ENCODE measurements at places on chromosomes 11 and 22.

DNA sequence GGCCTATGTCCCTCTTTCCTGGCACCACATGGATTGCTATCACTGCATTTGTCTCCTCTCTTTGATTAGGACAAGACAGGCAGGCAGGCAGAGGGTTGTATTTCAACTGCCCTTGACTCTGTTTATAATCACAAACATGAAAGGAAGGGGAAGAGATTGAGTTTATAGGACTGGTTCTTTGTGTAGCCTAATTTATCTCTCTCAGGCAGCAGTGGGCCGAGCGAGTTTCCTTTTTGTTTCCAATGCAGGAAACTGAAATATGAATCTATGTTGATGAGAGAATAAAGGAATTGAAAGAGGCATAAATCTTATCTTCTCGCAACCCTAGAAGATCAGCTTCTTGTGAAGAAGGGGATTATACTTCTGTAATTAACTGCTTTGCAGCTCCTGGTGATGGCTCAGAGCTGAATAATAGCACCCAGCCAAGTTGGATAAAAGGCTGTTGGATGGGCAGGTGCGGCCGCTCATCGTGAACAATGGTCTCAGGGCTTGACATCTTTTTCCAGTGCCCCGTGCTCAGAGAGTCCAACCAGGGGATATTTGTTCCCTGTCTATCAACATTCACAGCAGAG, 80.6 kb upstream of the SYT13 start:
- peak; percentile 11 for DNase-seq

GRCh38 chr11:75474878-75475766, 42.1 kb upstream of the KLHL35 start:
- peak; percentile 73 for DNase-seq

DNA sequence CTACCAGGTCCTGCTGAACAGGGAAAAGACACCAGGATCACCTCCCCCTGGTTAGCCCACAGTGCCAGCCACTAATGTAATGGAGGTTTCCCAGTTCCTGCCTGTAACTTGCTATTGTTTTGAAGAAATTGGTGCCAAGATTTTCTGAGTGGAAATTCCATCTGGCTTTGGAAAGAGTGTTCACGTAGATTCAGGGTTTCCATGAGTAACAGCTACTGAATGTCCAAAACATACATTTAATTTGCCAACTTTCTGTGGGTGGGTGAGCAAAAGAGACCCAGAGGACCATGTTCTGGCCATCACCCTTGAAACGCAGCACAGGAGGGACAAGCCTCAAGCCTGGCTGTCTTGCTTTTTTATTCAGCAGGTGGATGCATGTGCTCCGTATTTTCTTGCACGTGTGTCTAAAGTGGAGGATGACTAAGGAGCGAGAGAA, 8.8 kb upstream of the DKK3 start:
- DNase-seq = no peak

- no peak for DNase-seq
Observed at GRCh38 chr11:4048340-4048739, 46.3 kb upstream of the RRM1 start.

DNA sequence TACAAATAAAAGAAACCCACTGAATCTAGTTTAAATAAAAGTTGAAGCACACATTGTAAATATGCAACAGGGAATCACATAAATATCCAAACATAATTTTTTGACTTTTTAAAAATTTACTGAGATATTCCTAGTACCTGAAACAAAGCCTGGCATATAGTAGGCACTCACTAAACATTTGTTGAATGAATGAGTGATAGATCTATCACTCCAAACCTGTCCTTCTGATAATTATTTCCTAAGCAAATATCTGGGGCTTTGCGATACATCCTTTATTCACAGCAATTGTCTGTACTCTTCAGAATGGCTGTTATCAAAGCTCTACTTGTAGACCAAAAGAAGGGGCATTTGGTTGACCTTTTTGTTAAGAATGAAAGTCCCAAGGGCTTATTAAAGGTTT, 2.6 kb upstream of the PSMA1 start:
- DNase-seq = no peak

DNA sequence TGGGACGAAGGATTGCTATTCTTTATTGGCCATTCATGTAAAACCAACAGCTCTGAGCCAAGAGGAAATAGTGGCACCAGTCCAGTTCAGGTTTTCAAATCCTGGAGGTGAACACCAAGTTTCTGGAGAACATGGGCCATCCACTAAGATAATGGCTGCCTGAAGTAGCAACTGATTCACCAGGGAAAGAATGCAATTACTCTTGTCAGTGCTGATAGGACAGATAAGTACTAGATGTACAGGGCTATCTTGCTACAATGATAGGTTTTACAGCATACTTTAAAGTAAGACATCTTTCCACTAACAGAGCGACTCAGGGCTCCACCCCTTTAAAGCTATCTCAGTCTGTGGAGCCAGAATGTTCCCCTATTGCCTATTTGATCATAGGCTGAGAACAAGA, 36.8 kb upstream of the APOA1 start:
- no peak for DNase-seq

DNA sequence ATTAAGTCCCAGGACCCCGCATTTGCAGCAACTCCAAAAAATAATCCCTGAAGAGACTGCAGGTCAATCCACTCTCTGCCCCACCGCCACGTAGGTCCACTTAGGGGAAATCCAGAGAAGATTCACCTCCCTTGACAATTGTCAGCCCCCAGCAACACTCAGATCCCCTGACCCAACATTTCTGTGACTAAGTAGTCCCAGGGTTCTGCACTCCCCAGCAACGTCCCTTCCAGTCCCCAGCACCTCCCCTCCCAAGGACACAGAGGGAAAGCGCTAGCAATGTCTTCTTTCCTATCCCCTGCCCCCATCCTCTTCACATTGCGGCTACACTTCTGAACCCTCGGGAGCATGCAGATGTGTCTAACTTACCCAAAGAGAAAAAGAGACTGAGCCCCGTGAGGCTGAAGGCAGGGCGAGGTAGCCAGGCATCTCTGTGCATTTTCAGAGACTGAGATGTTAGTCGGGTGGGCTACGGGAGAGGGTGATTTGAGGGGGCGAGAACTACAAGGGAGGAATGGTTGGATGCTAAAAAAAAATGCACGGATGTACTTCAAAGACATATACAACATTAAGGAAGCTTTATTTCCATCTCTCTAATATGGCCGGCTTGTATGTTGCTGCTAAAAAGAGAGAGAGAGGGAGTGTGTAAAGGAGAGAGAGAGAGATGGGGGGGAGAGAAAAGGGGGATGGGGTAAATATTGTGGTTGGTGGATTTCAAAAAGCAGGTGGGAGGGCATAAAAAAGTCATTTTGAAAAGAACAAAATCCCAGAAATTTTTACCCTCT, at the start of gene SCN2B:
Gene SCN2B (minus strand): TSS at position 647 of the 785 bp plus-strand sequence. CDS start 208 bp downstream, at position 439.
- DNase-seq = no peak

- DNase-seq = no peak
Observed at GRCh38 chr11:133516845-133517244, 15.5 kb downstream of the OPCML start.

DNA sequence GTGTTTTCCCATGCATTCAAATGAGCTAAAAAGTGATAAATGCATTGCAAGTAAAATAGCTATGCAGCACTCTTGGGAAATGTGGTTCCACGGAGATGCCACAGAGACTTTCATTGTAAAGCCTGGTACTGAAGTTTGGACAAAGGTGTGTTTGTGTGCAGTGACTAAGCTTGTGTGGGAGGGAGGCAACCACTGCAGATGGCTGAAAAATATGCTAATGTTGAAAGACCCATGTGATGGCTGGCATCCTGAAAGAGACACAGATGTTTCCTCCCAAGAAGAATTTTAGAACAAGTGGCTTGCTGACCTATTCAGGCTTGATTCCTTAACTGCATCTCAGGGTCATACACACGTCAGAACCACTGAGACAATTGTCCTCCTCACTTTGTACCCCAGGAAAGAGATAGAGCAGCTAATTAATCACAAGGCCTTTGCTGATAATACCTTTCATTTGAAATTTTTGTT, 73.8 kb downstream of the FAM76B start:
- DNase-seq = peak; percentile 27

- no peak for DNase-seq
Observed at GRCh38 chr11:38226684-38227083, 1628.6 kb upstream of the RAG2 start.

GRCh38 chr11:30258679-30259078, 27.9 kb downstream of the FSHB start:
- DNase-seq = no peak

DNA sequence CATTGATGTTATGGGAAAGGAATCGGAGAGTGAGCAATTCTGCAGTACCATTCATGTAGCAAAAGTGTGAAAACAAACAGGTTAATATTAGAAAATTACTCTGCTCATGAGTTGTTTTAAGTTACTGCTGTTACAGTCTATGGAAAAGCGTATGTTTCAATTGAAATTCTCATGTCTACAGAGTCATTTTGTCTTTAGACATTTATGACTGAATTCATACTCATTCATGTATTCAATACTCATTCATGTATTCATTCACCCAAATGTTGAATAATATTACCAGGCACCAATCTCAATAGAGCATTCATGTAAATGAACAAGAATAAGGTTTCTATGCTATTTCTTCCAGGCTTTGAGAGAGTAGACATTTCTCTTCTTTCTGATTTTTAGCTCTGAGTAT, 8.1 kb downstream of the FLI1 start:
- no peak for DNase-seq

GRCh38 chr11:86747801-86748200, 52.5 kb upstream of the PRSS23 start:
- no peak for DNase-seq

- no peak for DNase-seq
Observed at GRCh38 chr22:23532731-23533130, 47.4 kb downstream of the IGLL1 start.

GRCh38 chr11:96238563-96239135, 104.3 kb downstream of the MAML2 start:
- DNase-seq = no peak

DNA sequence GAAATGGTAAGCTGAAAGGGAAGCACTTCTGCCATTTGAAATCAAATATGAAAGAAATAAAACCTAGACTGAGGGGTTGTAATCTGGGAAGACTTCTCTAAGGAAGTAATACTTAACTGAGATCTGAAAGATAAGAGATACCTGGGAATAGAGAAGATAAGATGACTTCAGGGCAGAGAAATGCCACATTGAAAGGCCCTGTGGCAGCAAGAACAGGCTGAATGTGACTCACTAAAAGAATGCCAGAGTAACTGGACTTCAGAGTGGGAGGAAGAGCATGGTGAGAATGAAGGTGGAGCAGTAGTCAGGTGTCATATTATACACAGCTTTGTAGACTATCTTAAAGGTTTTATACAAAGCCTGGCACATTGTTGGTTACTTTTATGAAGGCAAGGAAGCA, 17.6 kb downstream of the CALCA start:
- DNase-seq = no peak

All from MV-4-11 (cell line).